Stimulated activated CD8-positive, alpha-beta memory T cell treated with anti-CD3 and anti-CD28 coated beads, Interleukin-4, amount 100 ng/mL, for 1 hour (primary cell): ENCODE measurements at places on chromosomes 2 and 18.

DNA sequence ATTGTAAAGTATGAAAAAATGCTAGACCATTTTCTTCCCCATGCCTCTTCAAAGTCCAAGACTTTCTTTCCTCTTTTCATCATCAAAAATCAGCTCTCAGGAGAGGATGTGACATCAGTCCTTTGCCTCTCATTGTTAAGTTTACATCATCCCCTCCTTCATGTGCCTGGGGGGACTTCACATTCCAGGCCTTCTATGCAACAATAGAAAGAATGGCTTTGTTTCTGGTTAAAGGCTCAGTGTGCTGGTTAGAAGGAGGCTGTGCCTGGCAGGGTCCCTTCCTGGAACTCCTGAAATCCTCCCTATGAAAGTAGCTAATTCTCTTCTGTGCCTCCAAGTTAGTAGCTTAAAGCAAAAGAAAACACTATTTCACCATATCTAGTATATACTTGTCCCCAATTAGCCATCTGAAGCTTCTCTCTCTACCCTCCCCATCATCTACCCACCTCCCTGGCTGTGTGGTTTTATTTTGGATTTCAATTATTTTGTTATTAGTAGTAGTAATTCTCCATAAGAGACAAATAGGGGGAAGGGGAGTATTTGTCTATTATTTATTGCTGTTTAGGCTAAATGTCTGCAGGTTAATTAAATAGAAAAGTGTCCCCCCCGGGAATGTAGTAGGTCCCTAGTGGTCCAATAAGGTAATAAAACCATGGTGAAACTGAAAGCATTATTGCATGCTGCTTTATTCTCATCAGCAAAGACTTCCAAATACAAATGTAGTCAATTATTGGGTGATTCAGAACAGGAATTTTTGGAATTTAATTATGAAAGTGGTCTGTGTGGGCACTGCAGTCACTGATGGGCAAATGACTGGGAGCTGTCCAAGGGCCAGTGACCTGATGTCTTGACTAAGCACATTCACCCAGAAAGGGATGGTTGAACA, 69.0 kb downstream of the CPO start:
- DNase-seq = no peak

GRCh38 chr18:21054252-21054821, 57.3 kb downstream of the ROCK1 start:
- DNase-seq = no peak

- DNase-seq = no peak
These were observed 462.6 kb downstream of the RNF144A start for GRCh38 chr2:7379799-7380198.

- DNase-seq = no peak
These were observed 23.4 kb downstream of the METTL21A start for GRCh38 chr2:207601774-207602173.

- no peak for DNase-seq
These were observed 1474.0 kb upstream of the ACVR2A start for GRCh38 chr2:146370826-146371225.

DNA sequence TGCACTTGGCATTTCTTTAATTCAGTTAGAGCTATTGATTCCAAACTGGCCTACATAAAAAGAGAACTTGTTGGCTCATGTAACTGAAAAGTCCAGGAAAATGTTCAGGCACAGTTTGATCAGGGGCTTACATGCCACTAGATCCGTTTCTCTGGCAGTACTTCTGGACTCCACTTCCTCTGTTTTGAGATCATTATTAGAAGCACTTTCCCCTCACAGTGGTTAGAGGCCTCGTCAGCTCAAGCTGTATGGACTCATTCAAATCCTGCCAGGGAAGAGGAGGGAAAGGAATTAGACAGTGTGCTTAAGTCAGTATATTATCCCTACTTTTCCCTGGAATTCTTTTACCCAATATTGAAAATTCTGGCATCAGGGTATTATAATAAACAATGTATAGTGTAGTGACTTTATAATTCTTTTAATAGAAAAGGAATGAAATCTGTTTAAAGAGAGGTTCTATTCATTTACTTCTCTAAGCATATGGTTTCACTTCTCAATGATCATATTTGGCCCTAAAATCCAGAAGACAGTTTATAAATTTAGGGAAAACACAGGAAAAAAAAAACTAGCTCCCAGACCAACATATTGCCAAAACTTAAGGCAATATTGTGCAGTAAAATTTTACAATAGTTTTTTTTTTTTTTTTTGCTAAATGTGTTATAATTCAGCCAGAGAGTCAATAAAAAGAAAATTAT, 92.0 kb downstream of the ARMC9 start:
- no peak for DNase-seq

GRCh38 chr2:101509499-101510284, 34.8 kb upstream of the RFX8 start:
- DNase-seq = no peak

GRCh38 chr18:25062720-25063119, 289.2 kb downstream of the ZNF521 start:
- DNase-seq = no peak

GRCh38 chr2:56108806-56109205, 75.0 kb upstream of the CCDC85A start:
- DNase-seq = no peak

DNA sequence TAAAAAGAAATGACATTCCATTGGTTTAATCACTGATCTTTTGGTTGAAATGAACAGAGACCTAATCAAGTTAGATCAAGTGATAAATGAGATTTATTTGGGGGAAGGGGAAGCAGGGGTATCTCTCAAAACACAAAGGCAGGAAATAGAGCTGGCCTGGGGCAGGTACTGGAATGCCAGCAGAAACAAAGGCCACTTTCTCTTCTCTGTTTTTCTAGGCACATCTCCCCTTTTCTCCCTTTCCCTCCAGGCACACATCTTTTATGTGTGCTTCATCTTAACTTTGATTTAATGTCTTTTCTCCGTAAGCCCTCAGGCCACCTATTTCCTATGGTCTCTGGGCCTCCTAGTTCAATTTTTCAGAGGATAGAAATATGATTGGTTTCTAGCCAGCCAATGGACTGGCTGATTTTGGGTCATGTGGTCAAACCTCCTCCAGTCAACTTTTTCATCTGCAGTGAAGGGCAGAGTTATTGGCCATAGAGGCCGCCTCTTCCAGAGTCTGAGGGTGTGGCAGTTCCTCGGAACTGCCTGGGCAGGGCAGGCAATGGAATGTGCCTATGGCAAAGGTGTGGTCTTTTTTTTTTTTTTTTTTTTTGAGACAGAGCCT, 58.9 kb upstream of the FAM136A start:
- DNase-seq = no peak

GRCh38 chr2:99899882-99900281, 242.5 kb downstream of the AFF3 start:
- no peak for DNase-seq

- no peak for DNase-seq
These were observed 273.5 kb downstream of the PIK3C3 start for GRCh38 chr18:42228581-42228980.

DNA sequence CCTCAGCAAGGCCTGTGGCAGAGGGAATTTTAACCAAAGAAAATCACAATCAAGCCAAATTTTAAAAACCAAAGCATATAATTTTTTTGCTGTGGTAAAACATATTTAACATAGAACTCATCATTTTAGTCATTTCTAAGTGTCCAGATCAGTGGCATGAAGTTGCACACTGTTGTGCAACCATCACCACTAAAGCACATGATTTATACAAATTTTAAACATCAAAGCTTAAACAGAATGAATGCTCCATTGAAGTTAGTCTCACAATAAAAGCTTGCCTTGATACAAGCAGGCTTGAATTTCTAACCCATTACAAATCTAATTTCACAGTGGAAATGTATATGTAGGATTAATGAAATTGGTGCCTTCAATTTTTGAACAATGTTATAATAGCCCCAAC, 31.2 kb downstream of the FTCDNL1 start:
- DNase-seq = no peak

- no peak for DNase-seq
These were observed 42.8 kb downstream of the DLGAP1 start for GRCh38 chr18:4412286-4412685.

- no peak for DNase-seq
These were observed 940 bp upstream of the MRPL19 start for GRCh38 chr2:75645643-75646042.

DNA sequence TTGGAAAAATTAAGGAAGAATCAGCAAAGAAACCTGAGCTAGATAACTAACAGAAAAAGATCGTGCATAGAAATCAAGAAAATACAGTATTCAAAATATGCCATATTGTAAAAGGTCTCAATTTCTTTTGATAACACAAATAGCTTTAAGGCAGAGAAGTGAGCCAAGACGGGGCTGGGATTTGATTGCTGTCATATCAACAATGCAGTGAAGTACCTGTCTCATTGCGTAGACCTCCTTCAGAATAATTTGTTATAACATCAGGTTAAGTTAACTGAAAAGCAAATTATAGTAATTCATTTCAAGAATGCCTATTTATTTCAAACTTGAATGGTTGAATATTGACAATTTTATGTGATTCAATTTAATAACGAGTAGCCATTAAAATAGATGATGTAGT, 453.8 kb upstream of the MAP2 start:
- DNase-seq = no peak

GRCh38 chr2:80302314-80303005, 2.1 kb downstream of the LRRTM1 start:
- DNase-seq = no peak

- DNase-seq = no peak
These were observed 2.6 kb upstream of the BMPR2 start for GRCh38 chr2:202373490-202373889.

- no peak for DNase-seq
These were observed 36.7 kb downstream of the LDLRAD4 start for GRCh38 chr18:13254971-13255927.

GRCh38 chr2:161044921-161045320, 115.3 kb upstream of the TANK start:
- DNase-seq = no peak
